ENCODE measurements at places on chromosomes 13 and 19.

DNA sequence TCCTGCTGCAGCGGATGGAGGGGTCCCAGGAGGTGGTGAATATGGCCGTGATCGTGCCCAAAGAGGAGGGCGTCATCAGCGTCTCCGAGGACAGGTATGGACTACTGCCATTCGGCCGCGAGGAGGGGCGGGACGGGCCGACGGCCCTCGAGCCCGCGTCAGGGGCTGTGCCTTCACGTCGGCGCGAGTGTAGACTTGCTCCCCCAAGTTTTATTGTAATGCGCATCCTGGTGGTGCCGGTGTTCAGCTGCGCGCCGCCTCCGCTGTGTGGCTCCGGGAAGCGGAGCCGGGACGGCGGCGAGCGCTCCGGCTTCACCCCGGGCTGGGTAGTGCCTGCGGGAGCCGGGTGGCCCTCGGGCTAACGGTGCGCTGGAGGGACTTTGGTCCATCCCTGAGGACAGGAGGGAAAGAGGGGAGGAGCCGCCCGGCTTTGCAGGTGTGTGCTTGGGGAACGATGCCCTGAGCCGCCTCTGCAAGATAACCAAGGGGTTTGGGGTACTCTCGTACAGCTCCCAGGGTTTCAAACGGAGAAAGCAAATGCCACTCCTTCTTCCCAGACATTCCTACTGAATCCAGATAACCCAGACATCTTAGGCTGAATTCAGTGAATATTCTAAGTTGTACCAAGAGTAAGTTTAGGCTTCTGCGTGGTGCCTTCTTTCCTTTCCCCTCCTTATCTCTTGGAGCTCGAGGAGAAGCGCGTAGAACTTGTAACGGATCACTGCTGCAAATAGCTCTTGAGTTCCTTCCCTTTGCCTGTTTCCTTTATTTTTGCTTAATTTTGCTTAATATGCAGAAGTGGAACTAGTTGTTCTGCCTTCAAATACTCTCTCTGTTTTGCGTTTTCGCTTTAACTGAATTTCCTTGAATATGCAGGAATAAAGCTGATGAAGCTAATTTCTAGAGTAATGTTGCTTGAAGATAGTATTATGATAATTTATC is 740 bp downstream of the WDFY2 start:
- DNase-seq: peak; percentile 55

DNA sequence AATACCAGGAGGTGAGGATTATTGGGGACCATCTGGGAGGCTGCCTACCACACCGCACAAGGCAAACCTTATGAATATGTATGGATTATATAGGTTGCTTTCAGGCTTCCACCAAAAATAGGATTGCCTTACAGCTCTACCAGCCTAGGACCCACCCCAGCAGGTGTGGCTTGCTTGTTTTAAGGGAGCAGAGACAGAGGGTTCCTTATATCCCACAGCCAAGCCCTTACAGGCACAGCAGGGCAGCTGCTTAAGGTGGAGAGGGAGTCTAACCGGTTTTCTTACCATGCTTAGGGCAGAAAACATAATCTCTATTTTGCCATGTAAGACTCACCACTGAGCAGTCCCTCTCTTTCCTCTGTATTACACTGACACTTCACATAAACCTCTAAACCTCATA is 16.1 kb upstream of the TTYH1 start:
- DNase-seq: no peak

GRCh38 chr19:33700408-33701013 is 78.8 kb downstream of the CHST8 start:
- no peak for DNase-seq

GRCh38 chr13:36850790-36851438 is 31.9 kb downstream of the RFXAP start:
- no peak for DNase-seq

DNA sequence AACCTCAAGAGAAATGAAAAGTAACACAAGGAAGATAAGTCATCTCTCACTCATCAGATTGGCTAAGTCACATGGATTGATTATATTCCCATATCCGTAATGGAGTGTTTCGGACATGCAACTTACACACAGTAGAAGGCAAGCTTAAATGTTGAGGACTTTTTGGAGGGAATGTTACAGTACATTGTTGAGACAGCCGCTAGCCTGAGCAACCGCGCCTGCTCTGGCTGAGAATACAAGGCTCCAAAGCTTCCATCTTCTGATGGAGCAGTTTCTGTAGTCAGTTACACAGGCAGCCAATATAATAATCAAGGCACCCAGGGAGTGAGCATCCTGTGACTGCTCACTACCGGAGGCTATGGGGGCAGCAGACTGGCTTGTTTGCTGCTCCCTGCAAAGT is 1.0 kb upstream of the CRYL1 start:
- no peak for DNase-seq

DNA sequence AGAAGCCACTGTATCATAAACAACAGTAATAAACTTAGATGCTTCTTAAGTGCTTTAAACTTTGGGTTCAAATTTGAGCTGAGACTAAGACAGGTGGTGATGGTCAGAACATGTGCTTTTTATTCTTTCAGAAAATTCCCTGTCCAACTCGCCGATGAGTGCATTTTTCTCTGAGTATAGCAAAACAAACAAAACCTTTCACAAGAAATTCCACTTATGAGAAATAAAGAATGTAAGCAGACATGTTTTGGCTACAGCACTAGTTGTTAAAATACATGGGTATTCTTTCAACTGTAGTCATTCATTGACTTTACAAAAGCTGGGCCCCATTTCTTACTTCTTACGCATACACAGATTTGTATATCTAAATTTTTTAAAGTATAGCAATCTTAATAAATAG is 125.6 kb downstream of the SPRY2 start:
- DNase-seq: no peak

GRCh38 chr13:113791226-113791625 is 32.2 kb downstream of the TMEM255B start:
- DNase-seq: no peak

DNA sequence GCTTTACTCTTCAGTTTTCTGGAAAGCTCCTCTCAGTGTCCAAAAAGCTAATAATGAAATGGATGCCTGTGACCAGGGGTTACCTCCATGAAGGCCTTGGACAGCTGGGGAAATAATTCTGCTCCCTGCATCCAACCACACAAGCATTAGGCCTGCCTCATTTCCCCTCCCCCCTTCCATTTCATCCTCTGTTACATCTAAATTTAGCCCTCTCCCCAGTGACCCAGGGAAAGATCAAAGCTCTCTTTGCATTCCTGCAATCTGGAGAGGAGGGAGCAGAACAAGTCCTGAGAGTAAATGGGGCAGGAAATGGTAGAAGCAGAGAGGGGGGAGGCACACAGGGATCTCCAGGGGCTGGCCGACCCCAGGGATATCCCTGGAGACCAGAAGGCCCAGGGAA is 452.7 kb downstream of the TSHZ3 start:
- DNase-seq: no peak

DNA sequence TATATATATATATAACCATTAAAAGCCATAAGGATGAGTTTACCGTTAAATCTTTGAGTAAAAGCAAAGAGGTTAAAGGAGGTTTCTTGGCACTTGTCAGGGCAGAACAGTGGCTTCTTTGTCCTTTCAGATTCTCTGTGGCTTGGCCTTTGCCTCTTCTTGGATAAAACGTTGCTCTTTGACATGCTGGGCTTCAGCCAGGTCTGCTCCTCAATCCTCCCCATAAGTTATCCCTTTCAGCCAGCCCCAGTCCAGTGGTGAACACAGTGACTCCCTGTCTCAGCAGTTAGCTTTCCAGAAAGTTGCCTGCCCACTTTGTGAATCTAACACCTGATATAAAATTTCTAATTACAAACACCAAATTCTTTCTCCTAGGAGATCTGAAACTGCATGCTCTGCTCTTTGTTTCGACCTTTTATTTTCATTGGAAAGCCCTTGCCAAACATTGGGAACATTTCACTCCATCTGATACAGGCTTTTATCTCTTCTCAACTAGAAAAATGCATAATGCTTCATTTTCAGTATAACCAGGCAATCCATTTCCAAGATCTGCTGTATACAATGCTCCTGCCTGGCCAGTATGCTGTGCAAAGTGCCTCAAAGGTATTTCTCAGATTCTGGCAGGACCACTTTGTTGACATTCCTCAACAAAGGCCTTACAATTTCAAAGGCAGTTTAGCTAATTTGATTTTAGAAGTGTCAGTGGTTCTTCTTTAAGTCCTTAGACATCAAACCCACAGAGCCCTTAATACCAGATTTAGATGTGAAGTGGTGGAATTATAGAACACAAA is 16.2 kb upstream of the MED4 start:
- no peak for DNase-seq

DNA sequence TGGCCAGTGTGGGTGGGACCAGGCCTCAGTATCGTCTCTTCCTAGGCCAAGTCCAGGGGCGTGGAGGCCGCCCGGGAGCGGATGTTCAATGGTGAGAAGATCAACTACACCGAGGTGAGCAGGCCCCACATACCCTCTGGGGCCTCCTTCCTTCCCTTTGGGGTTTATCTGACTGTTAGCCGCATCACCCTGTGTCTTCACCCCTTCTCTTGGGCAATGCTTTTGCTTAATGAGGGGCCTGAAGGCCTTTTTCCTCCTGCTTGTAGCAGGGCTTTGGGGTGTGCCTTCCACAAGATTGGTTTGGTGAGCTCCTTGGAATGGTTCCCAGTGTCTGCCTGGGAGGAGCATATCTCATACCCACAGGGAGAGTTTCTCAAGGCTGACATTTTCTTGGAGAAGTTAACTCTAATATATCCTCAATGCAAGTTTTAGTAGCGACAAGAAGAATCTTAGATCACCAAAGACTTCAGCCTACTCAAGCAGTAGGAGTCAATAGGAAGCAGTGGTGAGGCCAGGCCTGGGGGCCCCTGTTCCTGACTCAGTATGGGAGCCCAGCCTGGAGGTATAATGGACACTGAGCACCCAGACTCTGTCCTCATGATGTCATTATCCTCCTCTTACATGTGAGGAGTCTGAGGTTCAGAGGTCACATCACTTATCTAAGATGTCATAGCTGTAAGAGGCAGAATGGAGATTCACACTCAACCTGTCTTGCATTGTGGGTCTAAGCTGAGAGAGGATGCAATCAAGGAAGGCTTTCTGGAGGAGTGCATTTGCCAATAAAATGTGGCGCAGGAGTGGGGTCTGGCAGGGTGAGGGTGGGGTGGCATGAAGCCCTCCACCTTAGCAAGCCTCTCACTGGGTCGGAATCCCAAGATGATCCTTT is 2.0 kb downstream of the GPI start:
- no peak for DNase-seq

DNA sequence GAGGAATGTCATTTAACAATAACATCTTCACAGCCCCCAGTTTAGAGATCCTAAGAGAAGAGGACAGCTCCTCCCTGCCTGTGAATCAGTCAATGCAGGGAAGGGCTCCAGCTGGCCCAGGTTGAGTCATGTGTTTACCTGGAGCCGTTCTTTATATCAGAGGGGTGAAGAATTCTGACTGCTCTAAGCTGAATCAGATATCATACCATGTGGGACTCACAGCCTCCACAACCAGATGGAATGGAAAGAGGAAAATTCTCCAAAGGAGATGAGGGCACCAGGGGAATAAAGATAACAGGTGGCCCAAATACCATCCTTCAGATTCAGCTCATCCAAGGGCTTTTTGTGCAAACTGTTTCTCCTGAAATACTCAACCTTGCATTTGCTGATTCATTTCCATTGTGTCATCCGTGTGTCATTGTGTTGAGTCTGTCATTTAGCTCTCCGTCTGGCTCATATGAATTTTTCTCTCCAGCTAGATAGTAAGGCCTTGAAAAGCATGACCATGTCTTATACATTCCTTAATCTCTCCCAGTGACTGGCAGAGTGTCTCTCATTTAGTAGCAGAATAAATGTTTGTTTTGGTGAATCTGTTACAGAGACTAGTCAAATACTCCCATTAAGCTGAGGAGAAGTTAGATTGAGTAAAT is 217.9 kb downstream of the RFC3 start:
- no peak for DNase-seq

GRCh38 chr19:12792853-12793289 is 1.6 kb downstream of the JUNB start:
- DNase-seq: no peak

DNA sequence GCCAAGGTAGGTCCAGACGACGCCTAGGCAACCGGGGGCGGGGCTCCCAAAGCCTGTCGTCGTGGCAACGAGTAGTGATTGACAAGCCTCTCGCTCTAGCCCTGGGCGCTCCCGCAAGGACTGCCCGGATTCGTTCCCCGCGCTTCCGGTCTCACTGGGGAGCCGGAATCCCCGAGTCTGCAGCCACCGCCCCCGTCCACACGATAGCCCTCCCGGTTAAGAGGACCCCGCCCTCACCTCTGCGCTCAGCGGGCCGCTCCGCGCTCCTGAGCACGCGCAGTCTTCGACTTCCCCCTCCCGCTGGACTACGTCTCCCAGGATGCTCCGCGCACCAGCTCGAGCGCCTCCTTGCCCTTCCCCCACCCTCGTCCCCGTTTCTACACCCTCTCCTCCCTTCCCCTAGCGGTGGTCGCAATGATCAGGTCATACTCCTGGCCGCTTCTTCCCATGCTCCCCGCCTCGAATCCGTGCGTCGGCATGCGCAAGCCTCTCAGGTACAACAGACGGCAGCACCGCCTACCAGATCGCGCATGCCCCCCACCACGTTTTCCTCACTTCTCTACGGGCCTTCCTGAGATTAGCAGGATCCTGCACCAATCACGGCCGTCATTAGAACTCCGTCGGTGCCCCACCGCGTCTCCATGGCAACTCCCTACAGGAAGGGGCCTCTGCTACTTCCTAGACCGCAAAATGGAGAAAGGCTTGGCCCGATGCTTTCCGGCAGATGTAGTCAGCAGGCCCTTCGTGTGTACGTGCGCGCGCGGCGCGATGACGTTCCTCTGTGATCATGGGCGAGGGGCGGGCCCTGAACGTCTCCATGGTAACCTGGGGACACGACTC is at the start of gene MZF1:
Gene MZF1, minus strand, starts transcription at position 518 of the 840 bp plus-strand sequence. CDS start 1,946 bp downstream, outside the sequence.
- DNase-seq: peak; percentile 99

GRCh38 chr19:40139533-40140287 is 49.0 kb upstream of the ZNF780A start:
- DNase-seq: no peak

GRCh38 chr13:45325806-45326205 is 15.2 kb downstream of the TPT1 start:
- no peak for DNase-seq

- no peak for DNase-seq
These were observed 72.4 kb upstream of the EDNRB start for GRCh38 chr13:77991003-77991402.

DNA sequence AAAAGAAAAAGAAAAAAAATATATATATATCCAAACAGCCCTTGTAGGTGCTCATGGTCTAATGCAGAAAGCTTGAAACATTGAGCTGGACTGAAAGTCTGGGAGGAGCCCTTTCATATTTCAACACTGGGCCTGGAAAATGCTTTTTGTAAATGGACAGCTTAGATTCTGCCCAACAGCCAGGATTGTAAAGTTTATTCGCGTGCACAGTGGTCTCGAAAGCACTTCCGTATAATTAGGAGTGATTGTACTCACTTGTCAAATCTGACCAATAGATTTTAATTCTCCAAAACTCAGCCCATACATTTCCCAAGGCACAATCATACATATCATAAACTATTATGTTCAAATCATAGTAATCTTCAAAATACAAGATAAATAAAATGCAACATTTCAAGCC is 260.1 kb downstream of the COL4A1 start:
- DNase-seq: no peak

Data from stimulated activated CD4-positive, alpha-beta T cell treated with anti-CD3 and anti-CD28 coated beads, Interleukin-2, amount 100 ng/mL, for 48 hours (primary cell).